ENCODE measurements at places on chromosomes 1 and 21. TPM values are rescaled to one million over a fixed set of nuclear protein-coding genes. Genes with fewer than 3 reads are reported as not detected.
A peak's percentile ranks its signal among the peaks of the same experiment; 100 is the strongest.

GRCh38 chr1:223840254-223840653 lies 5.5 kb downstream of the TP53BP2 start:
- H3K4me1 ChIP-seq: peaks cover 26% of the 10 kb centered on the region
- H3K36me3 ChIP-seq: no peaks in the 10 kb centered on the region
- H3K27me3 ChIP-seq: no peaks in the 10 kb centered on the region
- no peak for DNase-seq
- H3K27ac ChIP-seq: no peak overlapping the region
- no peak overlapping the region for H3K4me3 ChIP-seq

DNA sequence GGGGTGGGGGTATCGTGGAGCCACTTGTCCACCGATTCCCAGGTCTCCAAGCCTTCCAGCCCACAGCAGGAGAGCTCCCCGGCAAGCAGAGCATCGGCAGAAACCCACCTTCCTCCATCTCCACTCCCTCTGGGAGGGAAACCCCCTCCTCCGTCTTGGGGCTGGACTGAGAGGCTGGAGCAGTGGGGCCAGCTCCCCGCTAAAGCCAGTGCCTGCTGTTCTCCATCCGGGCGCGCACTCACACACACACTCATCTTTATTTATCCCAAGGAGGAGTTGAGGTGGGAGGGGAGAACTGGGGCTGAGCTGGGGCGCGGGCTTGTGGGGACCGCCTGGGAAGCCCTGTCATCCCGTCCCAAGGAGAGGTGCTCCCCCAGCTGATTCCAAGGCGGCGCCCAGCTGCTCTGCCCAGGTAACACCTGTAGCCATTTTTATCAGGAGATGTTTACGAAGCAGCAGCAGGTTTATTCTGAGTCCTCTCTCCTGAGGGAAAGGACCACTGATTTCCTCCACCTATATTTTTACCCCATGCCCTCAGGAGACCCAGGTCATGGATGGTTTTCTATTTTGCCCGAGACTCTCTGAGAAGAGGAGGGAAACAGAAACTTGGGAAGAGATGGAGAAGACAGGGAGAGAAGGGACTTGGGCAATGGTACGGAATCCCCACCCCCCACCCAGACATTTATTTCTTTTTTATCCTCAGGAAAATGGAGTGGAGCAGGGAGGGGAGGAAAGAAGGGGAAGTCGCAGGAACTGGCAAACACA lies 2.1 kb downstream of the KCNN3 start:
- peak overlapping the region; percentile 35 for H3K4me3 ChIP-seq
- H3K4me1 ChIP-seq: peaks cover 15% of the 10 kb centered on the region
- H3K27me3 ChIP-seq: peaks cover 53% of the 10 kb centered on the region
- H3K27ac ChIP-seq: no peak overlapping the region
- no peak for DNase-seq
- H3K36me3 ChIP-seq: no peaks in the 10 kb centered on the region

- no peak for DNase-seq
- H3K27ac ChIP-seq: no peak overlapping the region
- H3K4me1 ChIP-seq: no peaks in the 10 kb centered on the region
- no peak overlapping the region for H3K4me3 ChIP-seq
Observed at GRCh38 chr1:246091477-246091876, 415.6 kb downstream of the SMYD3 start.

- DNase-seq: no peak
- H3K4me3 ChIP-seq: no peak overlapping the region
- no peaks in the 10 kb centered on the region for H3K4me1 ChIP-seq
- no peaks in the 10 kb centered on the region for H3K36me3 ChIP-seq
Observed at GRCh38 chr1:232873412-232873811, 68.2 kb downstream of the MAP10 start.

GRCh38 chr1:67135354-67135753 lies 584 bp upstream of the C1orf141 start:
- no peaks in the 10 kb centered on the region for H3K27me3 ChIP-seq
- H3K36me3 ChIP-seq: no peaks in the 10 kb centered on the region
- peaks cover 7% of the 10 kb centered on the region for H3K4me1 ChIP-seq
- no peak for DNase-seq
- no peak overlapping the region for H3K27ac ChIP-seq
- no peak overlapping the region for H3K4me3 ChIP-seq

DNA sequence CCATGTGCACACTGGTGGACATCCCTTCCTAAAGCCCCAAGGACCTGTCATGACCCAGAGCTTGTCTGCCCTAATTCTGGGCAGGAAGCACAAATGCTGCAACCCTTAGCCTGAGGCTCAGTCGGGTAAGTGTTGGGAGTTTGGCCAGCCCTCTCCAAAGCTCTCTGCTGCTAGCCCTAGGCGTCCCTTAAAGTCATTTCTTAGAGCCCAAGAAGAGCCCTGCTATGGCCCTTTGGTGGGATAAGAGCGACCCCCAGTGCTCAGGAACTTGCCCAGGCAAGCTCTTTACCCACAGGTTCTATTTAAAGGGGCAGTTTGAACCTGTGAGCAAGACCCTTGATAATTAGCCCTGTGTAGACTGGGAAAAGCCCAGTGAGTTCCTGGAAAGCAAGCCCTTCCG lies 356.8 kb downstream of the RRAGC start:
- no peaks in the 10 kb centered on the region for H3K36me3 ChIP-seq
- no peaks in the 10 kb centered on the region for H3K4me1 ChIP-seq

GRCh38 chr1:178143730-178144690 lies 50.1 kb downstream of the RASAL2 start:
- H3K4me3 ChIP-seq: no peak overlapping the region
- no peaks in the 10 kb centered on the region for H3K27me3 ChIP-seq
- H3K4me1 ChIP-seq: no peaks in the 10 kb centered on the region
- no peaks in the 10 kb centered on the region for H3K36me3 ChIP-seq
- H3K27ac ChIP-seq: no peak overlapping the region

DNA sequence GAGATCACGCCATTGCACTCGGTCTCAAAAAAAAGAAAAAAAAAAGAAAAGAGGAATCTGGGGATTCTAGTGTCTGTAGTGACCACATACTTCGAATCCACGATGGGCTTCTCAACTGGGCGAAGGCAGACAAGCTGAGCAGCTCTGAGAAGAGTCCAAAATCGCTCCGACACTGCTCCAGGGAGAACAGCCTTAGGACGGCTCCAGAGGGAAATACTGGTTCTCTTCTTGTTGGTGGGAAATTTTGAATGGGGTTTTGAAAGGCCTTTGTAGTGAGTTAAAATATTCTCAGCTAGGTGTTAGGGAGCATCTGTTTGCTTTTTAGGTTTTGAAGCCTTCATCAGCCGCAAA lies 18.3 kb upstream of the HJV start:
- DNase-seq: no peak
- H3K27ac ChIP-seq: peak overlapping the region; percentile 94
- H3K36me3 ChIP-seq: no peaks in the 10 kb centered on the region
- peaks cover 5% of the 10 kb centered on the region for H3K4me1 ChIP-seq
- H3K4me3 ChIP-seq: peak overlapping the region; percentile 70

Gene ATP6V1G3
- total RNA-seq: not detected

DNA sequence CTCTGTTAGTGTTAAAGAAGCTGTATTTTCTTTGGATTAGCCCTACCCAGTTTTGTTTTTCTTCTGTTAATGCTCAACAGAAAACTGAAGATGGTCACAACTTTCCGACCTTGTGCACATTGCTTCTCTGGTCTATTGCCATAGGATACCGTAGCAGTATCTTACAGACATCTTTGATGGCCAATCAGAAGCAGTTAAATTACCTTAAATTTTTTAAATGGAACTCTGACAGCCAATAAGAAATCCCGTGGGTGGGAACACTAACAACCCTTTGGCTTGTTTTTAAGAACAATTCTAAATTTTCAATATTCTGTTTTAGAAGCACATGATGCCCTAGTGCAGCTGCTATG lies 17.2 kb downstream of the NFYC start:
- H3K27me3 ChIP-seq: no peaks in the 10 kb centered on the region
- DNase-seq: no peak
- H3K36me3 ChIP-seq: no peaks in the 10 kb centered on the region
- peak overlapping the region; percentile 27 for H3K4me3 ChIP-seq
- H3K4me1 ChIP-seq: peaks cover 26% of the 10 kb centered on the region
- H3K27ac ChIP-seq: peak overlapping the region; percentile 88

Gene CCDC17
- total RNA-seq: 0.38 TPM

- no peak for DNase-seq
- H3K4me1 ChIP-seq: no peaks in the 10 kb centered on the region
- H3K4me3 ChIP-seq: no peak overlapping the region
- no peaks in the 10 kb centered on the region for H3K27me3 ChIP-seq
Observed at GRCh38 chr21:31526040-31526439, 133.5 kb upstream of the SOD1 start.

DNA sequence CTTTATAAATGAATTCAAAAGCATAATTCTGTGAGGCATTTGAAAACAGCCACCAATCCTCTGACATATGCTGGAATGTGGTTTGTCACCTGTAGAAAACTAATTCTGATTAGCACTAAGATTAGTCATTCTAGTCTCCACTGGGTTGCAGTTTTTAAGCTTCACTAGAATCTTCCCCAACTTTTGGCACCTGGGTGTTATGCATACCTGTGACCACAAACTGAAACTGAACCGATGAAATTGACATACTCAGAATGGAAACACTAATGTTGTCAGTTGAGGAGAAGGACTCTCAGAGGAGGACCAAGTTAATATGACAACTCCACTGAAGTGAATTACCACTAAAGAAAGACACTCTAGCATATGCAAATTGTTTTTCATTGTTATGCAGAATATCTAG lies 285.8 kb upstream of the NEGR1 start:
- no peak overlapping the region for H3K4me3 ChIP-seq
- H3K27ac ChIP-seq: no peak overlapping the region
- no peaks in the 10 kb centered on the region for H3K4me1 ChIP-seq
- no peaks in the 10 kb centered on the region for H3K27me3 ChIP-seq

GRCh38 chr1:37682334-37682987 lies 9.9 kb upstream of the CDCA8 start:
- H3K27ac ChIP-seq: no peak overlapping the region
- peak; percentile 7 for DNase-seq
- H3K27me3 ChIP-seq: no peaks in the 10 kb centered on the region
- H3K4me1 ChIP-seq: no peaks in the 10 kb centered on the region

Gene AMPD1
- total RNA-seq: 0.32 TPM

Gene FMO1
- 1.7 TPM for total RNA-seq

- peaks cover 5% of the 10 kb centered on the region for H3K4me1 ChIP-seq
- H3K27me3 ChIP-seq: no peaks in the 10 kb centered on the region
- H3K4me3 ChIP-seq: no peak overlapping the region
- no peak overlapping the region for H3K27ac ChIP-seq
- DNase-seq: no peak
- no peaks in the 10 kb centered on the region for H3K36me3 ChIP-seq
Observed at GRCh38 chr1:186014370-186015037, 280.3 kb downstream of the HMCN1 start.

- H3K27ac ChIP-seq: no peak overlapping the region
- DNase-seq: no peak
- H3K27me3 ChIP-seq: no peaks in the 10 kb centered on the region
- peaks cover 5% of the 10 kb centered on the region for H3K4me1 ChIP-seq
Observed at GRCh38 chr1:28565726-28566125, 12.8 kb downstream of the TRNAU1AP start.

Data from esophagus squamous epithelium (tissue), 5 donors.